ENCODE measurements at places on chromosomes 4 and X.

DNA sequence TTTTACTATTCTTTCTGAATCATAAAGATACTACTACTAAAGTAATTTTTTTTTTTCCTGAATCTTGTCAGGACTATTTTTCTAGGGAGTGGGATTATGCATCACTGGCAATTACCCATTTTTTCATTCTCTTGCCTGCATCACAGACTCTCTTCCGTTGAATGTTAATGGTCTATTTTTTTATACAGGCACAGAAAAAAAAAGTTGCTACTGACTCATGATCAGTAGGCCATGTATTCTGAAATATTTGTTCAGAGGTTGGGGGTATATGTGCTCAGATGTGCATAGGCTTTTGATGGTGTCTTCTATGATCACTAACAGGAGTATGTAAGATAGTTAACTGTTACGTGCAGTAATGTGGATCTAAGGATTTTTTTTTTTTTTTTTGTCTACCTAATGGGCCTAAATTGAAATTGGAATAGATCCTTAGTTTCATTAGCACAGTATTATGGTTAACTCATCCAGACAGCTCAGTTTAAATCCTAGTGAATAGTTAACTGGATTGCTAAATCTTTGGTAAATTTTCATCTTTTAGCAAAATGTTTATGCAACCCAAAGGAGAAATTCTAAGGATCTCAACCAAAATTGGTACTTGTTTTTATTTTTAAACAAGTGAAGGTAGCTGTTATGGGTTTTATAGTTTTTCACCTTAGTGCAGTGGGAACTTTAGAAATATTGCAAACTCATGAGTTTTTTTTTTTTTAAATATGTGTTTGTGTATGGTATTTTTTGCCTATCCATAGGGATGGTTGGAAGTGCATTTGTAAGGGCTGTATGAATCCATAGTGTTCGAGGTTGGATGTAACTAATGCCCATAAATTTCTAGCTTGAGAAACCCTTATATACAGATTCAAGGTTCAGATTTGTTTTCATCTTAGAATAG, 12.1 kb downstream of the BMP2K start:
- no peak for DNase-seq

- no peak for DNase-seq
These were observed 76.8 kb downstream of the RTL5 start for GRCh38 chrX:72054779-72055489.

DNA sequence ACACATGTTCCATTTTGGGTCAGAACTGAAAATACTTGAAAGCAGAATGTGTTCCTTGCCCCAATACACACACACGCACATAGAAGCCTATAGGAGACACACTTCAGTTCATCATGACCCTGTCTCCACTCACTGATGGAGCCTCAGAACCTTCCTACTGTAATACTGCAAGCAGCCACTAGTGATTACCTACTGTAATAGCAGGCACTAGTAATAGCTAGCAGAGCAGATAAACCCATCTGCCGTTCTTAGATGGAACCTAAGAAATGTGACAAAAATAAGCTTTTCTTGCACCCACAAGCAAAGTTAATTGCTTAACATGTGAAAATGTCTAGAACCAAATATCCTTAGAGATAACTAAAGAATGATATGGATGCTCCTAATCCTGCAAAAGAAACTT, 13.6 kb downstream of the AMTN start:
- no peak for DNase-seq

GRCh38 chrX:70878902-70879301, 29.6 kb downstream of the TEX11 start:
- DNase-seq = no peak

DNA sequence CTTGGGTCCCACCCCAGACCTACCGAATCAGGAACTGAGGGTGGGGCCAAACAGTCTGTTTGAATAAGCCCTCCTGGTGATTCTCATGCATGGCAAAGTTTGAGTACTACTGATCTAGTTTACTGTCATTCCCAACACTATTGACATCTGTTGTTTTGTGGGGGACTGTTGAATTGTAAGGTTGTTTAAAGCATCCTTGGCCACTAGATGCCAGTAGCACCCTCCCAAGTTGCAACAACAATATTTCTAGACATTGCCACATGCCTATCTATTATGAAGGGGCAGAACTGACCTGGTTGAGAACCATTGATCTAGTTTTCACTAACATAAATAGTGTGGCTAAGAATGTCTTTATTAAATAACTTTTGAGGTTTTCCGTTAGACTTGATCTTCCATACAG, 15.1 kb downstream of the TAF9B start:
- DNase-seq = no peak

DNA sequence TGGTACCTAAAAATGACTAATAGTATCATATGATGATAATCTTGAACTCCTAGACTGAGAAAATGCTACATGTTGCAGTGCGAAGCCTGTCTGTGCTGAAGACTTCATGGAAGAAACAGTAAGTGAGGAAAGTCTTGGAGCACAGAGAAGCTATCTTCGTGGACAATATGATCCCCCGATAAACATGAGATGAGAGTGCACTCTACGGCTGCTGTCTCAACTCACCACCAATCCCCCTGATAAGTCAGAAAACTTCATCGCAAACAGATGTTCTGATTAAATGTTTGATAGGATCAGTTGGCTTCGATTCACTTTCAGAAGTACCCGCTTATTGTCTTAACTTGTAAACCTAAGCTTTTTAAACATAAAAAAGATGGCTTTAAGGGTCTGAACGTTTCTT, 130.2 kb downstream of the ELOVL6 start:
- DNase-seq = no peak

Measured in T-helper 1 cell (primary cell).